ENCODE measurements at places on chromosomes 12 and 14.

DNA sequence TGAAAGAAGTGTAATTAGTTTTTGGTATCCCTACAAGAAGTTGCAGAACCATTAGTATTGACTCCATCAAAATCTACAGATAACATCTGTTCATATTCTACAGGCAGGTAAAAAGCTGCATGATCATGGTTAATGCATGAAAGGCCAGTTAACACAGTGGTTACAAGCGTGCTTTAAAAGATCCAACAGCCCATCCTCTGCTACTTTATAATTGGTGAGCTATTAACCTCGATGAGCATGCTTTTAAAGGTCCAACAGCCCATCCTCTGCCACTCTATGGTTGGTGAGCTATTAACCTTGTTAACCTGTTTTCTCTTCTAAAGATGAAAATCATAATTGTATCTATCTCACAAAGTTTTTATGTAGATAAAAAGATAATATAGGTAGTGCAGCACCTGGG, 289.3 kb downstream of the DUSP6 start:
- DNase-seq, result no peak

DNA sequence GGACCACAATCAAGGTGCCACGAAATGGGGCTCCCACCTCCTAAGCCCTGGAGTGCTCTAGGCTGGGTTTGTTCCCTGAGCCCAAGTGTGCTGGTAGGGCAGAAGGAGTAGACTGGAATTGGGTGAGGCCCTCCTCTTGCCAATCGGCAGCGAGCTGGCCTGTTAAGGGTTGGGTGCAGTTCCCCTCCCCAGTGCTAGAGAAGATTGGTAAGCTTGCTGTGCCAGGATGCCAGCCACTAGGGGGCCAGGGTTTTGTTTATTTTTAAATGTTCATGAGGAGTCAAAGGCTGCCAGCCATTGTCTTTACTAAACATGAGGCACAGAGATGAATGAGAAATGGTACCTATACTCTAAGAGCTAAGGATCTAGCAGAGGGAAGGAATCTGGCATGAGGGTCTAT, 79.7 kb downstream of the SPTB start:
- no peak for DNase-seq

- no peak for DNase-seq
Measured at GRCh38 chr12:59823567-59823966, 227.7 kb downstream of the SLC16A7 start.

GRCh38 chr12:127548123-127548553, 718.8 kb upstream of the TMEM132C start:
- DNase-seq, result no peak

- DNase-seq, result no peak
Measured at GRCh38 chr14:32825058-32825457, 113.6 kb upstream of the NPAS3 start.

Data from natural killer cell treated with Interleukin-12 subunit alpha and Interleukin-12 subunit beta and Interleukin-15 and Interleukin-18, amount 100 ng/mL, for 72 hours (primary cell).